Posterior cingulate gyrus (tissue), 11 donors: ENCODE measurements at places on chromosomes 5 and 9.

GRCh38 chr9:12739014-12739652 is 35.7 kb upstream of the LURAP1L start:
- no peak for DNase-seq

- no peak for DNase-seq
Measured at GRCh38 chr9:124789531-124789930, 12.6 kb downstream of the OLFML2A start.

DNA sequence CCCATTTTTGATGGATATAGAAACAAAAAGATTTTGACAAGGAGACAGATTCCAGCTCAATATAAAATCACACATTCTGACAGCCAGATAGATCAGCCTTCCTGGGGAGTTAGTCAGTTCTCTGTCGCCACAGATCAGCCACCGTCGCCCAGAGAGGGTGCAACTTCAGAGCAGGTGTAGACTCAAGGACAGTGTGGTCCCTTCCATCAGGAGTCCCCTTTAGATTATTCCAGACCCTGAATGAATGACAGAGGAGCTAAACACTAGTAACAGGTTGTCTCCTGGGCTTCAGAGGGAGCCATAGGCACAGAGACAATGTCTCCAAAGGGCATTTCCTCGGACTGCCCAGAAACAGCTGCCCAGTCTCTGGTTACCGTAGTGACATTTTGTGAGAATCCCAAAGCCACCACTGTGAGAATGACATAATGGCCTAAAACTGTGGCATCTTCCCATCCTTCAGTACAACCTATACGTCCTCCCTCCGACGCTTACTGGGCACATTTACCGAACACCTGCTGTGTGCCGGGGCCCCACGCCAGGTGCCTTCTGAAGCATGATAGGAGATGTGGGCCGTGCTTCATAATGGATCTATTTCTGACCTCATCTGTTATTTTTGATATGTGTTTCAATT is 47.4 kb upstream of the SLC2A8 start:
- no peak for DNase-seq

DNA sequence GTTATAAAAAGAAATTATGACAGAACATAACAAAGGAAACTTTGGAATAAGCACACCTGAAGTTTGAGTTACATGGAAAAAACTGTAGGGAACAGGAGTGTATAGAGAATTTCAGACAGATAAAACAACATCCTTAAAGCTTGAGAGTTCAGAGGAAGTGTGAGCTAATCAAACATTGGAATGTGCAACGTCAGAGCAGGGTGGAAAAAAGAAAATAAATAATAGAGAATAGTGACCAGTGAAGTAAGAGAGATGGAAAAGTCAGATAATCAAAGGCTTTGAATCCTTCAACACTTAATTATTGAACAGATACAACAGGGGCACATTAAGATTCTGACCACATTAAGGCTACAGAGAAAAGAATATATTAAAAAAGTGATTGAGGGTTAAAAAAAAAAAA is 128.5 kb upstream of the CDH10 start:
- no peak for DNase-seq

- DNase-seq, result no peak
Measured at GRCh38 chr9:78954286-78954685, 617.5 kb upstream of the TLE4 start.
